Stimulated activated CD4-positive, alpha-beta T cell treated with anti-CD3 and anti-CD28 coated beads, Interleukin-15, amount 100 ng/mL, for 1 hour (primary cell): ENCODE measurements at places on chromosomes 11 and 22.
A peak's percentile ranks its signal among the peaks of the same experiment; 100 is the strongest.

DNA sequence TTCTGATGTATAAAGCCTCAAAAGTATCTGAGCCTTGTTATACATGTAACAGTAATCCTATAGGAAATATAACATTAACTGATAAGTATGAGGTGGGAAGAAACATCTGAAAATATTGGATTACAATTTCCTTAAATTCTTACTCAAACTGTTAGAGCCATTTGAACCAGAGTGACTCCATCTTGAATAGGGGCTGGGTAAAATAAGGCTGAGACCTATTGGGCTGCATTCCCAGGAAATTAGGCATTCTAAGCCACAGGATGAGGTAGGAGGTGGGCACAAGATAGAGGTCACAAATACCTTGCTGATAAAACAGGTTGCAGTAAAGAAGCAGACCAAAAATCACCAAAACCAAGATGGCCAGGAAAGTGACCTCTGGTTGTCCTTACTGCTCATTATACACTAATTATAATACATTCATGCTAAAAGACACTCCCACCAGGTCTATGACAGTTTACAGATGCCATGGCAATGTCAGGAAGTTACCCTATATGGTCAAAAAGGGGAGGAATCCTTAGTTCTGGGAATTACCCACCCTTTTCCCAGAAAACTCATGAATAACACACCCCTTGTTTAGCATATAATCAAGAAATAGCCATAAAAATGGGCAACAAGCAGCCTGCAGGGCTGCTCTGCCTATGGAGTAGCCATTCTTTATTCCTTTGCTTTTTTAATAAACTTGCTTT lies 114.9 kb downstream of the PGR start:
- DNase-seq: no peak

DNA sequence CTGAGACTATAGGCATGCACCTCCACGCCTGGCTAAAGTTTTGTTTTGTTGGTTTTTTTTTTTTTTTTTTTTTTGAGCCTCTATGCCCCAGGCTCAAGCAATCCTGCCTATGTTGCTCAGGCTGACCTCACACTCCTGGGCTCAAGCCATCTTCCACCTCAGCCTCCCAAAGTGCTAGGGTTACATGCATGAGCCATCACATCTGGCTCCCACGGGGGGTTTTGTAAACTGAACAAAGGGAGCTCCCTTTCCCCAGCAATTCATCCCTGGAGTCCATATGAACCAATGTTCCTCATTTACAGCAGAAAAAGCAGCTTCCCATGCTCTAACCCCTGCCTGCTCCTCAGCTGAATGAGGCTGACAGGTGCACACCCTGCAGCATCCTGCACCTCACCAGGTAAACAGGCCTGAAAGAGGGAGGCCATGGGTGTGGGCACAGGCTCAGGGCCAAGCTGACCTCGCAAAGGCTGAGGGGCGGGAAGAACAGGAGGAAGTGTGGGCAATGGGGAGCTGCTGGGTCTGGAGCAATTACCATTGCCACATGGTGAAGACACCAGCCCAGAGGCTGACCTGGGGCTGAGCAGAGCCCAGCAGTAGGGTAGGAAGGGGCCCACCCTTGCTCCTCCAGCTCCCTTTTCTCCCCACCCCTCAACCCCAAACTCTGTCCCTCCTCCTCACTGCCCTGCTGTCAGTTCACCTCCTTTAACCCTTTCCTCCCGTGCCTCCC lies 58.2 kb downstream of the RBX1 start:
- no peak for DNase-seq

- no peak for DNase-seq
These were observed 59.9 kb upstream of the ZBED5 start for GRCh38 chr11:10917802-10918201.

DNA sequence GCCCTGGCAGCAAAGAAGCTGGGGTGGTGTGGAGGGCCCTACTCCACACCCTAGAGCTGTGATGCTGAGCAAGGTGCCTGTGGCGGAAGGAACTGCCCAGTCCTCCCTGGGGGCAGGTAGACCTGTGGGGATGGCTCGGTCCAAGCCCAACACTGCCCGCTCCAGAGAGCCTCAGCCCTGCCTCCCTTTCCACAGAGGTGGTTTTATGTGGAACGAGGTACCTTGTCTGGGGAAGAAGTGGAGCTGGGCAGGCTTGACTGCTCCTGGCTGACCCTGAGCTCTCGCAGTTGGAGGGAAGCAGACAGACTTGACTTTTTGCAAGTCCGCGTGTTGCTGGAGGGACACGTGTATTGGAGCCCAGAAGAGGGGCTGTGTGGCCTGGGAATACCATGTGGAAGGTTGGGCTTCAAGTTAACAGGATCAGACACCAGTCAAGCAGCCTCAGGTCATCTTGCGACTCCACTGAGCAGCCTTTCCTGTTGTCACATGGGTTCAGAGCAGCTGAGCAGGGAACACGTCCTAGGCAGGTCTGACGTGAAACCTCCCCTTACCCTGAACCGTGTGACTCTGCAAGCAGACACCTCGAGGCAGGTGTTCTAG lies 117.7 kb downstream of the CACNA1I start:
- no peak for DNase-seq

- DNase-seq: no peak
These were observed 2.7 kb upstream of the VPREB3 start for GRCh38 chr22:23756891-23757290.

DNA sequence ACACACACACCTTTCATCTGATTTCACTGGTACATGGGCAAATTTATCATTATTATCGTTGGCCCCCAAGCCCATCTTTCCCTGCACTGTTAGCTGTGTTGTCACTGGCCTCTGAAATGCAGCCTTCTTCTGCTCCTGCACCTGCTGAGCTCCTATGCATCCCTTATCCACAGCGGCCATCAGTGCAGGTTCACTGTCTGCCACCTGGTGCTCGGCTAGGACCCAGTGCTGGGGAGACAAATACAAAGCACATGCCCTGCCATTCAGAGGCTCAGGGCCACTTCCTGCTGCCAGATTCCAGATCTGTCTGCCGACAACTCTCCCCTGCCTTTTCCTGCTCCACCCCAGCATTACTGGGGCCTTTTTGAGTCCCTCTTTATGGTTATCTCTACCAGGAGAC lies 1205.4 kb downstream of the TBC1D22A start:
- DNase-seq: no peak

DNA sequence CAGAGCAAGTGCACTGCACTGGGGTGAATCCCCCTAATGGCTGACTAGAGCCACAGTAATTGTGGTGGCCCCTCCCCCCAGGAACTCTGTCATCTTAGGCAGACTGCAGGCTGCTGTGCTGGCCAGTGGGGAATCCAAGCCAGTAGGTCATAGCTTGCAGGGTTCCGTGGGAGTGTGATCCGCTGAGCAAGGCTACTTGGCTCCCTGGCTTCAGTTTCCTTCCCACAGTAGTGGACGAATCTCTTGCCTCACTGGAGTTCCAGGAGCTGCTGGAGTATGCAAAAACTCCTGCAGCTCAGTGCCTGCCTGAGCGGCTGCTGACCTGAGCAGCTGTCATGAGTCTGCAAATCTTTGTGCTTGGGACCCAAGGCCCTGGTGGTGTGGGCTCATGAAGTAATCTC lies 13.2 kb downstream of the OOSP3 start:
- no peak for DNase-seq

GRCh38 chr11:14075118-14076078 lies 112.9 kb downstream of the SPON1 start:
- DNase-seq: peak; percentile 20

DNA sequence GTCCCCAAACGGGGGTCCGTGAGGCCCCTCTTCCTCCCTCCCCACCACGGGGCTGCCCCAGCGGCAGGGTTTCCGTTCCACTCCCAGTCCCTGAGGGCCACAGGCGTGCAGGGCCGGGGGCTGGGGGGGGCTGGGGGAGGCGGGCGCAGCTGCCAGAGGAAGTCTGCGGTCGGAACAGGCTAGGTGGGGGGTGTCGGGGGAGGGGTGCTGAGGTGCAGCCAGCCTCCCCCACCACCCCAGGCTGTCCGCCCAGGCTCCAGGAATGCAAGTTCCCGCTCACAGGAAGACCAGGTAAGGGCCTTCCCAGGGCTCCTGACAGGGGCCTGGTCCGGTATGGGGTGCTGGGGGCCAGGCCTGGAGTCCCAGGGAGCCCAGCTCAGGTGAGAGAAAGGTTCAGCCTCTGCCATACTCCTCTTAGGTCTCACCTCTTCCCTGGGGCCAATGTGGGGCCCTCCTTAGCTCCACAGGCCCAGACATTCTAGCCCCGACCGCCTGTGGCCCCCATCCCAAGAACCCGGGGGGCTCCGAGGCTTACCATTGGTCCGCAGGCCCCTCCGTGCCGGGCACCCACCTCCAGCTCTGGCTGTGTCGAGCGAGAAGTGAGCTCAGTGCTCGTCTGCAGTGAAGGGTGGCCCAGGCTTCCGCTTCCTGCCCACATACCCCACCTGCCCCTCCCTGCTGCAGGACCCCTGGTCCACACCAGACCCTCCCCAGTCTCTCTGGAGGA lies at the start of gene PTPRCAP:
PTPRCAP (minus strand) TSS at position 601 of the 727 bp plus-strand sequence; CDS start at position 538, 63 bp downstream.
- peak; percentile 61 for DNase-seq

DNA sequence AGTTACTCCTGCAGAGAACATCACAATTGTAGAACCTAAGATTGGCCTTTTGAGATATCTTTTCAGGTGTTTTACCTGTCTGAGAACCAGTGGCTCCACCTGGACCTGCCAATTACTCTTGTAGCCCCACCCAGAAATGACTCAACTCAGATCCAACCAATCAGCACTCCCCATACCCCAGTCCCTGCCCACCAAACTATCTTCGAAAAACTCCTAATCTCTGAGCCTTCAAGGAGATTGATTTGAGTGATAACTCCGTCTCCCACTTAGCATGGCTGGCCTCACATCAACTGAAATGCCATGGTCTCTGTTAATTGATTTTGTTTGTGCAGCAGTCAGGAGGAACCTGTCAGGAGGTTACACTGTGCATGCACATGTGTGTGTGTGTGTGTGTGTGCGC lies 103.6 kb downstream of the MTNR1B start:
- DNase-seq: no peak

DNA sequence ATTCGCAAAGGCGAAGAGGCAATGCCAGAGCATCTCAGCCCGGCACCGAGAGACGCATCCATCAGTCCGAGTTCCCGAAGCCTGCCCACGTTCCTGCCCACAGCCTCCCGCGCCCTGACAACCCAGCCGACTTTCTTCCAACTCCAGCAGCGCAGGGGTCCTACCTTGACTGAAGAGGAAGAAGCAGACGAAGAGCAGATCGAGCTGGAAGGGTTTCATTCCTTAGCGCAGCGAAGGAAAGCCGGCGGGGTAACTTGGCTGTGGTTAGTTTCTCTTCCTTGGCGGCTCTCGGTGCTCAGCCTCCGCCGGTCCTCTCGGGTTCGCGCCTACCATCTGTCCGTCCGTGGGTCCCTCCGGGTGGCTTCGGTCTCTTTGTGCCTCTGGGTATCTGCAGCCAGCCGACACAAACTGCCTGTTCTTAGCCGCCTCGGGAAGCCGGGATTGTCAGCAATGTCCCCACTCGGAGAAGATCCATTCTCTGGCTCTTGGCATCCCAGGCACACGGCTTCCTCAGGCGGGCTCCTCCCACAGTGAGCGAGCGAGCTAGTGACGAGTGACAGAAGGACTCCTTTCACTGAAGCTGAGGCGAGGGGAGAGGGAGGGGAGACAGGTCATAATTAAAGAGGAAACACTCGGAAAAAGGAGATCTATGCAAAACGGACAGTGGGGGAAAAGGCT lies at the start of gene KIRREL3:
KIRREL3 (minus strand) TSS at position 480 of the 678 bp plus-strand sequence.
- no peak for DNase-seq
